ENCODE measurements at places on chromosomes 11 and 22.
A peak's percentile ranks its signal among the peaks of the same experiment; 100 is the strongest.

DNA sequence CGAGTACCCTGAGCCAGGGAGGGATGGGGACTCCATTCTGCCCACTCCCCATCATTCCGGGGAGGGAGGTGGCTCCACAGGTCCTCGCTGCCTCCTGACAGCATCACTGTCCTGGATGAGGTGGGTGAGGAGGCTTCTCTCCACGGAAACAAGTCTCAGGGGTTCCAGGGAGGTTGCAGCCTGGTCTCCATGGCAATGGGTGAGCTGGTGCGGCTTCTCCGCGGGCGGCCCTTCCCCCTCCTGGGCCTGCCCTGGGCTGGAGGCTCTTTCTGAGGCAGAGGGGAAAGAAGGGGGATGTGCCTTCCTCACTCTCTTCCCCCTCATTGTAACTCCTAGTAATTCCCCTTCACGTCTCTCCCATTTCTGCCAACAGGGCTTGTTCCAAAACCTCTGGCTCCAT is 37.1 kb upstream of the PARVG start:
- no peaks in the 10 kb centered on the region for H3K27me3 ChIP-seq
- H3K4me3 ChIP-seq: no peak overlapping the region
- H3K27ac ChIP-seq: no peak overlapping the region
- H3K4me1 ChIP-seq: peaks cover 4% of the 10 kb centered on the region
- DNase-seq: no peak

DNA sequence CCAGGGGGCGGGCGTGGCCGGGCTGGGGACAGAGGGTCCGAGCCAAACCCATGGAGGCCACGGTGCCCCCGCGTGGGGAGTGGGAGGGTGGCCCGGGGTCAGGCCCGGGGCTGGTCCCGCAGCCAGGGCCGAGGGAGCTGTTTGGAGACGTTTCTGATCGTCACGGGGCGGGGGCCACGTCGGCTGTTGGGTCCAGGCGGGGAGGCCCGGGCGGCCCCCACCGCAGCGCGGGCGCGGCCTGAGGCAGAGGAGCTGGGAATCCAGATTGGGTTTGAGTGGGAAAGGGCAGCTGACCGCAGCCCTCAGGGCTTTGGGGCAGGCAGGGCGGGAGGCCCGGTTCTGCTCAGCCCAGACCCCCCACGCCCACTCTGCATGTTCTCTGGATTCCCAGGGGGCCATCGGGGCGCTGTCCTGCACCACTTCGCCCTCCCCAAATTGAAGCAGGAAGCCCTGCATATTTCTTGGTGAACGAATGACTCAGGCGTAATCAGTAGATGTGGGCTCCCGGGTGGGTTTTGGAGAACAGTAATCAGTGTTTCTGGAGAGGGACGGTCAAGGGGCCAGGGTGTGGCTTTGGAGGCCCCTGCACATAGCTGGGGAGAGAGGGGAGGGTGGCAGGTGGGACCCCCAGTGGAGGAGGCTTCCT is 583 bp downstream of the MRPL23 start:
- no peaks in the 10 kb centered on the region for H3K36me3 ChIP-seq
- H3K27me3 ChIP-seq: no peaks in the 10 kb centered on the region
- no peak overlapping the region for H3K4me3 ChIP-seq
- DNase-seq: no peak

- no peaks in the 10 kb centered on the region for H3K27me3 ChIP-seq
- H3K27ac ChIP-seq: no peak overlapping the region
- H3K36me3 ChIP-seq: no peaks in the 10 kb centered on the region
- DNase-seq: no peak
- no peaks in the 10 kb centered on the region for H3K4me1 ChIP-seq
Measured at GRCh38 chr11:20964985-20965384, 295.6 kb downstream of the NELL1 start.

- no peak for DNase-seq
- no peaks in the 10 kb centered on the region for H3K4me1 ChIP-seq
Measured at GRCh38 chr22:32206774-32207758, 2.2 kb upstream of the RFPL2 start.

- no peaks in the 10 kb centered on the region for H3K4me1 ChIP-seq
- no peak overlapping the region for H3K27ac ChIP-seq
- no peaks in the 10 kb centered on the region for H3K27me3 ChIP-seq
- H3K4me3 ChIP-seq: no peak overlapping the region
- no peak for DNase-seq
- no peaks in the 10 kb centered on the region for H3K36me3 ChIP-seq
Measured at GRCh38 chr11:112836256-112836602, 125.0 kb upstream of the NCAM1 start.

DNA sequence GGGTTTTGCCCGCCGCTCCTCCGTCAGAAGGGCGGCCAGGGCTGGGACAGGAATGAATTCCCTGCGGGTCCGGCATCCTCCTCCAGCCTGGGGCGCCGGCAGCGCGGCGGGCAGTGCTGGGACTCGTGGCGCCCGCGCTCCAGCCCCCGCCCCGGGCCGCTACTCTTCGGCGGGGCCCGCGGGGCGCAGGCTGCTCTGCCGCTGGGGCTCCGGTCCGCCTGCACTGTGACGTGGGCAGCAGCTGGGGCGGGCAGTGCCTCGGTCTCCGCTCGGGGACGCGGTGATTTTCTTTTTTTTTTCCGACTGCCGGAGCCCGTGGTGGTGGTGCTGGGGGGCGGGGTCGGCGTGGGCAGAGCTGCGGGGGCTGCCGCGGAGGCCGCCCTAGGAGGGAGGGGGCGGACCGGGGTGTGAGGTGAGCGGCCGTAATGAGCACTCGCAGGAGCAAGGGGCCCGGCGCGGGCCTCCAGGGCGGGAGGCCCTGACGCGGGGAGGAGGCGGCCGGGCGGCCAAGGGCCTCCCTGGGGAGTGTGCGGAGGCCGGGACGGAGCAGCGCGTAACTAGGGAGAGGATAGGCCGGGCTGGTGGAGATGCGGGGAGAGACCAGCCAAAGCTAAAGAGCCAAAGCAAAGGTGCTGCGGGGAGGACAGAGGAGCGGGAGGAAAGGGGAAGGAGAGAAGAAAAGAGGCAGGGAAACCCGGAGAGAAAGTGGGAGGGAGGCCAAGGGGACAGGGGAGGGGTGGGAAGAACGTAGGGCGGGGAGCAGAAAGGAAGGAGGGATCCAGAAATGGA is 73.3 kb upstream of the ZBED5 start:
- H3K4me1 ChIP-seq: peaks cover 22% of the 10 kb centered on the region
- H3K27ac ChIP-seq: no peak overlapping the region
- peaks cover 32% of the 10 kb centered on the region for H3K27me3 ChIP-seq
- DNase-seq: peak; percentile 42
- H3K4me3 ChIP-seq: peak overlapping the region; percentile 81

- H3K4me3 ChIP-seq: no peak overlapping the region
- H3K27me3 ChIP-seq: peaks cover 2% of the 10 kb centered on the region
- no peak for DNase-seq
- H3K36me3 ChIP-seq: no peaks in the 10 kb centered on the region
Measured at GRCh38 chr11:9888938-9889337, 225.1 kb downstream of the SWAP70 start.

- DNase-seq: no peak
- peaks cover 8% of the 10 kb centered on the region for H3K4me1 ChIP-seq
- no peaks in the 10 kb centered on the region for H3K36me3 ChIP-seq
- no peaks in the 10 kb centered on the region for H3K27me3 ChIP-seq
Measured at GRCh38 chr11:87198266-87198881, 160.6 kb downstream of the TMEM135 start.

GRCh38 chr11:119361056-119361787 is 14.7 kb upstream of the MFRP start:
- H3K4me3 ChIP-seq: no peak overlapping the region
- peaks cover 35% of the 10 kb centered on the region for H3K27me3 ChIP-seq
- DNase-seq: no peak
- H3K4me1 ChIP-seq: peaks cover 15% of the 10 kb centered on the region
- no peak overlapping the region for H3K27ac ChIP-seq

DNA sequence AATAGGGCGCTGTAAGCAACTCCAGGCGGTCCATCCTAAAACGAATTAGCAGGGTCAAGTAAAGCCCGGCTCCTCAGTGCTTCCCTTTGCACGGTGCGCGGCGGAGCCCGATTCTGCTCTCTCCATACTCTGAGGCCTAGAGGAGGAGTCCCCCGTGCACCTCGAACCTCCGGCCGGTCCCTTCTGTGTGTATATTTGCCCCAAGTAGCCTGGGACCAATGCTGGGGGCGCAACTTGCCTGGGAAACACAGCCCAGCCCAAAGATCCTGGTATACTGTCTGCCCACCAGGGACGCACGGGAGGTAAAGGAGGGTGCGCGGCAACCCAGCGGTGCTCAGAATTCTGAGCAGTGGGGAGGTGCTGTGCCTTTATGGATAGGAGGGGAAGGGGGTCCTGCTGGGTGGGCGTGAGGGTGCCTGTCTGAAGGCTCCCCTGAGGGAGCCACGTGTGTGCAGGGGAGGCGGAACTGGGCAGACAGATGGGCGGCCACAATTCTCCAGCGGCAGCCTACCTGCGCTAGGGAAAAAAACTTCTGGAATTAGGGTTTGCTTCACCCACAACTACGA is 4.8 kb upstream of the TBX1 start:
- H3K36me3 ChIP-seq: no peaks in the 10 kb centered on the region
- H3K4me1 ChIP-seq: peaks cover 28% of the 10 kb centered on the region
- no peak for DNase-seq
- H3K4me3 ChIP-seq: peak overlapping the region; percentile 65

- peaks cover 9% of the 10 kb centered on the region for H3K27me3 ChIP-seq
- H3K4me1 ChIP-seq: peaks cover 29% of the 10 kb centered on the region
- H3K27ac ChIP-seq: peak within 1 kb of the TSS; percentile 98
- DNase-seq: peak; percentile 60
- peak within 1 kb of the TSS; percentile 100 for H3K4me3 ChIP-seq
- peaks cover 11% of the 10 kb centered on the region for H3K36me3 ChIP-seq
Measured at GRCh38 chr11:95923728-95924413, at the start of gene MTMR2. TSS of gene MTMR2 (minus strand) at chr11:95924107. CDS start at chr11:95923954, 153 bp downstream.

GRCh38 chr11:120819003-120819402 is 204.9 kb upstream of the TBCEL start:
- no peak overlapping the region for H3K4me3 ChIP-seq
- H3K36me3 ChIP-seq: no peaks in the 10 kb centered on the region
- no peak for DNase-seq
- peaks cover 11% of the 10 kb centered on the region for H3K27me3 ChIP-seq
- no peaks in the 10 kb centered on the region for H3K4me1 ChIP-seq
- H3K27ac ChIP-seq: no peak overlapping the region

DNA sequence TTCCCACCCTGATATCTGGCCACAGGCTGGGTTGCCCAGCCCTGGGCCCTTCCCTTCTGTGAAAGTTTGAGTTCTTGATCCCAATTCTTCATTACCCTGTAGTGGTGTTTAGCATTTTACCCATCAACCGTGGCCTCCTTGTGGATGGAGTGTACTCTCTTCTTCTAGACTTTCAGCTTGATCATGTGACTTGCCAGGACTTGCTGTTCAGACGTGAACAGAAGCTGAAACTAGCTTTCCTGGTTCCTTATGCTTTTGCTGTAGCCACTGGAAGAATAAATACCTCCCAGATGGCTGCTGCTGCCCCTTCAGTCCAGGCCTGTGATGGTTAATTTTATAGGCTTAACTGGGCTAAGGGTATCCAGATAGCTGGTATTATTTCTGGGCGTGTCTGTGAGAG is 32.7 kb upstream of the DAGLA start:
- no peak overlapping the region for H3K27ac ChIP-seq
- H3K4me1 ChIP-seq: peaks cover 2% of the 10 kb centered on the region
- no peak overlapping the region for H3K4me3 ChIP-seq
- peaks cover 7% of the 10 kb centered on the region for H3K27me3 ChIP-seq

DNA sequence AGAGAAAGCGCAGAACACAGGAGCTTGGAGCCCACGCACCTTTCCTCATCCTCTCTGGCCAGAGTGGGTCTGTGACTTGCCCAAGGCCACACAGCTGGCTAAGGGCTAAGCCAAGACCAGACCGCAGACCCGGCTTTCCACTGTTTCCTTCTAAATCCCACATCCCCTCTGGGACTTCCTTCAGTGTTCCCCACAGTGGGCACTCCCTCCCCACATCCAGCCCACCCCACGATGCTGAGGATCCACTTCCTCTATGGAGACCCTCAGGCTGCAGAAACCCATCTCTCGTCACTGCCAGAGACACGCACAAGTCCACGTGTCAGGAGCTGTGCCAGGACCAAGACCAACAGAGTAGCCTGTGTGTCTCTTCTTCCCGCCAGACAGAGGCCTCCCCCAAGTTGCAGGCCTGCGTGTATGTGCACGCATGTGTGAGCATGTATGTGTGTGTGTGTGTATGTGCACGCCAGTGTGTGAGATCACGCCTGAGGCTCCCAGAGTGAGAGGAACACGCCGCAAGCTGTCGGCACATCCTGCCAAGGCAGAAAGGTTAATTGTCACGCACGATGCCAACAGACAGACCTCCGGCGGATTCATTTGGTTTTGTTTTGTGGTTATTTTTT is 21.6 kb downstream of the PDGFB start:
- peaks cover 9% of the 10 kb centered on the region for H3K4me1 ChIP-seq
- H3K36me3 ChIP-seq: no peaks in the 10 kb centered on the region
- DNase-seq: no peak
- H3K27me3 ChIP-seq: peaks cover 38% of the 10 kb centered on the region
- no peak overlapping the region for H3K4me3 ChIP-seq

DNA sequence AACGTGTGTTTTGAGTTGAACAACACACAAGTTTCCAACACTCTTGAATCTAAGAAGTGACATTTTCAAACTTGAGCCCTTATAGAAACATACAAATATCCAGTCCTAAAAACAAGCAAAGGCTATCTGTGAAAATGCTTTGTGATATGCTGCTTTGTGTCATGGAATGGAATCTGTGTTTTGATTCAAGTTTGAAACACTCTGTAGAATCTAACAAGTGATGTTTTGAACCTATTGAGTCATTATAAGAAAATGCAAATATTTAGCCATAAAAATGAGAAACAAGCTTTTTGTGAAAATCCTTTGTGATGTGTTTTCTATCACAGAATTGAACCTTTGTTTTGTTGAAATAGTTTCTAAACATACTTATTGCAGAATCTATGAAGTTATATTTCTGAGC is 105.7 kb upstream of the VPREB1 start:
- H3K4me1 ChIP-seq: no peaks in the 10 kb centered on the region
- H3K27me3 ChIP-seq: no peaks in the 10 kb centered on the region
- H3K36me3 ChIP-seq: no peaks in the 10 kb centered on the region
- H3K27ac ChIP-seq: no peak overlapping the region

GRCh38 chr11:32420937-32421901 is 14.1 kb downstream of the WT1 start:
- peaks cover 3% of the 10 kb centered on the region for H3K4me1 ChIP-seq
- no peak overlapping the region for H3K4me3 ChIP-seq
- H3K27ac ChIP-seq: no peak overlapping the region
- H3K27me3 ChIP-seq: peaks cover 17% of the 10 kb centered on the region
- no peaks in the 10 kb centered on the region for H3K36me3 ChIP-seq

DNA sequence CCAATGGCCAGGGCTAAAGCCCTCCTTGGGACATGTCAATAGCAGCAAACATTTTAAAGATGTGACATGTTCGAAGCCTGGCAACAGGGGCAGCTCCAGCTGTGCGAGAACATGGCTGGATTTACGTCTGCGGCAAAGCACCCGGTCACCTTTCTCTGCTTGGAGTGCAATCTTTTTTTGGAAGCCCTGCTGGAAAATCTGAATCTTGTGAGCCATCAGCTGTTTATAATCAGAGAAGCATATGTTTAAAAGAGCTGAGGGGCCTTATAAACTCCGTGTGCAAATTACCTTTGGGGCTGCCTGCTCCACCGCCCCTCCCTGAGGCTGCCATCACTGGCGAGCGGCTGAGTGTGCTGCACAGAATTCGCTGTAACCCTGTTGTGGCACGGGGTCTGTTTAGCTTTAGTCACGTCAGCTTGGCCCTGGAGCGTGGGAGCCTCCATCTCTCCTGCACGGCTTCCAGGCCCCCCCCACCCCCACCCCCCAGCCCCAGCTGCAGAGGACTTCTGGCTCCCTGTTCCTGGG is 9.0 kb upstream of the KCNQ1OT1 start:
- H3K27ac ChIP-seq: no peak overlapping the region
- peaks cover 7% of the 10 kb centered on the region for H3K4me1 ChIP-seq
- H3K27me3 ChIP-seq: no peaks in the 10 kb centered on the region
- no peak overlapping the region for H3K4me3 ChIP-seq
- DNase-seq: no peak

GRCh38 chr22:44108076-44108475 is 72.6 kb upstream of the PARVG start:
- no peak for DNase-seq
- no peaks in the 10 kb centered on the region for H3K27me3 ChIP-seq
- no peak overlapping the region for H3K4me3 ChIP-seq
- no peak overlapping the region for H3K27ac ChIP-seq
- peaks cover 43% of the 10 kb centered on the region for H3K36me3 ChIP-seq
